SK-N-SH (cell line): ENCODE measurements at places on chromosomes 7 and 10. TPM values are rescaled to one million over a fixed set of nuclear protein-coding genes. Genes with fewer than 3 reads are reported as not detected.

GRCh38 chr10:17747883-17748550 lies 4.0 kb upstream of the TMEM236 start:
- no peak overlapping the region for H3K27ac ChIP-seq
- H3K4me3 ChIP-seq, result no peak overlapping the region
- no peak for DNase-seq
- H3K4me1 ChIP-seq, result no peaks in the 10 kb centered on the region
- H3K27me3 ChIP-seq, result no peaks in the 10 kb centered on the region

GRCh38 chr7:38584443-38585210 lies 46.5 kb downstream of the AMPH start:
- H3K27me3 ChIP-seq, result no peaks in the 10 kb centered on the region
- no peak overlapping the region for H3K4me3 ChIP-seq
- no peak overlapping the region for H3K27ac ChIP-seq
- no peak for DNase-seq

Gene WDFY4
- not detected in 2 replicates for polyA plus RNA-seq

Gene RPS24
- polyA plus RNA-seq, result 3,806 and 4,595 TPM in 2 replicates

DNA sequence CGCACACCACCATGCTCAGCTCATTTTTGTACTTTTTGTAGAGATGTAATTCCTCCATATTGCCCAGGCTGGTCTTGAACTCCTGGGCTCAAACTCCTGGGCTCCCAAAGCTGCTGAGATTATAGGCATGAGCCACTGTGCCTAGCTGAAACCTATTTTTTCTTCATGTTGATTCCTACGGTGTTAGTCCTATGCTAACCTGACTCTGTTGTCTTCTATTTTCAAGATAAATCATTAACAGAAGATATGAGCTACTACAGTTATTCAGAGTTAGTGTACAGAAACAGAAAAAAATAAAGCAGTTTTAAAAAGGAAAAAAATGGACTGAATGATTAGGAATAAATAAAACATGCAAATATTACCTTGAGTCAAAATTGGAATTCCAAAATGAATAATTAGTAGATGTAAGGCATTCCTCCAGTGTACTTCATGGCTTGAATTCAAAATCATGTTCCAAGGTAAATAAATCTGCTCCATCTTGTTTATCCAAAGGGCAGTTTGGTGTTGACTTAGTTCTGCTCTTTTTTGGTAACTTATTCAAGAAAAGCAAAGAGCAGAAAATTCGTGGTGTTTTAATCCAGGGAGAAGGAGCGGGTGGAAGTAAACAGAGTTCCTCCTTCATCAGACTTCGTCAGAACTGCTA lies 185.8 kb downstream of the CACNB2 start:
- no peaks in the 10 kb centered on the region for H3K27me3 ChIP-seq
- no peaks in the 10 kb centered on the region for H3K4me1 ChIP-seq
- DNase-seq, result no peak
- no peaks in the 10 kb centered on the region for H3K36me3 ChIP-seq
- no peak overlapping the region for H3K4me3 ChIP-seq
- H3K27ac ChIP-seq, result no peak overlapping the region

Gene IKZF5
- polyA plus RNA-seq, result 2.9 and 4.3 TPM in 2 replicates

DNA sequence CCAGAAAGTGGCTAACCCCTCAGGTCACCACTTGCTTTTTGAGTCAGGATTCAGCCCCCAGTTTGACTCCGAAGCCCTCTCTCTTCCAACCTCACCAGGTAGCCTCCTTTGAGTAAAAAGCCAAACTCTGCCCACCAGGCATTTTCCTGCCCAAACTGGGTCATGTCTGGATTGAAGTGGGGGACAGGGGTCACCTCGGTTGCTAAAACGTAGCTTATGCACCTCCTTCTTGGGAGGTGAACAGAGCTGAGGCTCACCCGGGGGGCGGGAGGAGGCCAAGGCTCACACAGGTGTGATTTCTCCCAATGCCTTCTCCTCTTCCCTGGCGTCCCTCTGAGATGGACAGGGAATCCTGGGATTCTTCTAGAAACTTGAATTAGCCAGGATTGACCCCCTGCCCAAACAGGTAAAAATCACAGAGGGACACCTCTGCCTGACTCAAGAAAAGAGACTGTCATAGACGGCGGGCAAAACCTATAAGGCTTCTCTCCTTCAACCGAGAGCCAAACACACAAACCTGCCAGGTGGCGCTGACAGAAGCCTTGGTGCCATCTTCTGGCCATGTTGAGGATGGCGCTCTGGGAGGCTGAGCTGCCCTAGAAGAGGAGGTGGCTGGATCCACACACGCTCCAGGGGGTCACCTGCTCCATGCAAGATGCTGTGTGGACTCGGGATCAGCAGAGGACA lies 51.6 kb downstream of the PRLHR start:
- no peak overlapping the region for H3K4me3 ChIP-seq
- H3K27ac ChIP-seq, result no peak overlapping the region
- no peaks in the 10 kb centered on the region for H3K4me1 ChIP-seq
- H3K36me3 ChIP-seq, result no peaks in the 10 kb centered on the region
- peak; percentile 64 for DNase-seq

GRCh38 chr7:18426564-18427226 lies 68.9 kb upstream of the HDAC9 start:
- peak overlapping the region; percentile 18; the same call in 1 of the 2 replicates for H3K27ac ChIP-seq
- DNase-seq, result no peak
- H3K36me3 ChIP-seq, result no peaks in the 10 kb centered on the region
- H3K4me3 ChIP-seq, result no peak overlapping the region
- H3K27me3 ChIP-seq, result no peaks in the 10 kb centered on the region

- no peak for DNase-seq
- no peaks in the 10 kb centered on the region for H3K36me3 ChIP-seq
- H3K4me1 ChIP-seq, result no peaks in the 10 kb centered on the region
- H3K4me3 ChIP-seq, result no peak overlapping the region
- H3K27ac ChIP-seq, result no peak overlapping the region
- peaks cover 9% of the 10 kb centered on the region; the same call in 1 of the 2 replicates for H3K27me3 ChIP-seq
These were observed 46.5 kb upstream of the IL6 start for GRCh38 chr7:22680482-22680911.

Gene NODAL
- polyA plus RNA-seq, result not detected in 2 replicates

- peaks cover 82% of the 10 kb centered on the region for H3K36me3 ChIP-seq
- peak; percentile 62 for DNase-seq
- H3K27ac ChIP-seq, result peak overlapping the region; percentile 9; the same call in 1 of the 2 replicates
- H3K4me1 ChIP-seq, result peaks cover 15% of the 10 kb centered on the region
- no peaks in the 10 kb centered on the region for H3K27me3 ChIP-seq
These were observed 120.5 kb downstream of the GALNT11 start for GRCh38 chr7:152145853-152146466.

Gene SEMA4G
- 15.0 and 16.2 TPM in 2 replicates for polyA plus RNA-seq

Gene TUBAL3
- polyA plus RNA-seq, result not detected in 2 replicates

Gene PIP
- not detected in 2 replicates for polyA plus RNA-seq

Gene VAX1
- polyA plus RNA-seq, result not detected in 2 replicates

DNA sequence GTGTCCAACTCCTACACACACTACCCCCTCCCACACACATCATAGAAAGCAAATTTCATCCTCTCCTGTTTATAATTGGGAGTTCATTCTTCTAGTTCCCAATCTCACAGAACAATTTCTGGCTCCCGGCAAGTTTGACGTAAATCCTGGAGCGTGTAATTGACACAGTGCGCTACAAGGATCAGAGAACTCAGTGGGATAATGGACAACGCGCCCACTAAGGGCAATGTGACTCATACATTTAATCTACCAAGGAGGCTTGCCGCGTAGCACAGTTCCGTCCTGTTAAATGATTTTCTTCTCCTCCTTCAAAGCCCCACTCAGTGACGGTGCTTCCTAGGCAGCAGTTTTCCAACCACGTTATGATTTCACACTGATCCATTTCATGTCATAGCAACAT lies 277.6 kb downstream of the SFMBT2 start:
- no peak for DNase-seq
- H3K27ac ChIP-seq, result no peak overlapping the region
- H3K4me1 ChIP-seq, result no peaks in the 10 kb centered on the region

DNA sequence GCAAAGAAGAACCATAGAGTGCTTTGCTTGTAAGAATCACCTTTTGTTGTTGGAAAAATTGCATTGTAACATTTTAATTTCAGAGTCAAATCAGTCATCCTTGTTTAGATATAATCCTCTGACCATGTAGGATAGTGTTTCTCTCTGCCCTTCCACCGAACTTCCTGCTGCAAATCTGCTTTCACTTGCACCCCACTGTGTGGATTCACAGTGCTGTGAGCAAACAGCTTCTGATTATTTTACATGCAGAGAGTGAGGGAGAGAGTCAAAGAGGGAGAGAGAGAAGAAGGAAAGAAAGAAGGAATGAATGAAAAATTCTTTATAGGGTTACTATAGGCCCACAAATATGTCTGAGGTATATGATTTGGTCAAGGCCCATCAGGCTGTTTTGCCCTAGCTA lies 30.0 kb upstream of the SEM1 start:
- H3K4me3 ChIP-seq, result no peak overlapping the region
- no peaks in the 10 kb centered on the region for H3K4me1 ChIP-seq
- no peaks in the 10 kb centered on the region for H3K27me3 ChIP-seq
- no peak for DNase-seq
- H3K27ac ChIP-seq, result no peak overlapping the region
